ENCODE measurements at places on chromosomes 3 and 15. TPM values are rescaled to one million over a fixed set of nuclear protein-coding genes. Genes with fewer than 3 reads are reported as not detected.

The SERPINI2 gene
- 0.40 TPM for total RNA-seq

GRCh38 chr15:39127151-39127790 lies 453.6 kb upstream of the THBS1 start:
- H3K36me3 ChIP-seq, result no peaks in the 10 kb centered on the region
- DNase-seq, result no peak
- peak overlapping the region; percentile 31 for H3K27ac ChIP-seq
- no peak overlapping the region for H3K4me3 ChIP-seq

- no peaks in the 10 kb centered on the region for H3K36me3 ChIP-seq
- no peaks in the 10 kb centered on the region for H3K4me1 ChIP-seq
- no peaks in the 10 kb centered on the region for H3K27me3 ChIP-seq
- H3K27ac ChIP-seq, result no peak overlapping the region
Observed at GRCh38 chr15:36468746-36469145, 110.7 kb upstream of the CDIN1 start.

GRCh38 chr3:67819447-67819846 lies 165.0 kb upstream of the SUCLG2 start:
- no peaks in the 10 kb centered on the region for H3K36me3 ChIP-seq
- H3K4me3 ChIP-seq, result no peak overlapping the region
- no peak for DNase-seq

DNA sequence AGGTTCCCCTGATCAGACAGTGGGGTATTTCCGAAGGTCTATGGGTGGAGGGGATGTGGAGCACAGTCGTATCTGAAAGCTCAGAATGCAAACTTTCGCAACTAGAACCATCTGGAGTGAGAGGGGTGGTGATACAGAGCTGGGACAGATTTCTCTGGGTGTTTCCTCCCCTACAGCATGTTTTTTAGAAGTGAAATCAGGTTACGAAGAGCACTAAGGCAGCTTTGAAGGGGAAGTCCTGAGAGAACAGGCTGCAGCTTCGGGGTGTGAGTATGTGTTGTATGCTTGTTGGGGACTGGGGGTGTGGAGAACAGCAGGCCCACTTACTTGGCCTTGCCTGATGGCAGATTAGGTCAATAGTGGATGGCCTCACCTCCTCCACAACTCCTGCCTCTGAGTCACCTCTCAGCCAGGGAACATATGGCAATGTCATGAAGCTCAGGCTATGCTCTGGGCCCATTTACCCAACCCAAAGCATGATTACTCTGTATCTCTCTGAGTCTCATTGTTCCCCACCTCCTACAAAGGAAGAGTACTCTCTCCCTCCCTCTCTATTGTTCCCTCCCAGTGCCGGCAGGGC lies 107.2 kb upstream of the RASGRP1 start:
- no peaks in the 10 kb centered on the region for H3K27me3 ChIP-seq
- no peak overlapping the region for H3K27ac ChIP-seq
- H3K4me1 ChIP-seq, result no peaks in the 10 kb centered on the region

- no peaks in the 10 kb centered on the region for H3K36me3 ChIP-seq
- H3K27ac ChIP-seq, result no peak overlapping the region
- no peak for DNase-seq
- no peaks in the 10 kb centered on the region for H3K4me1 ChIP-seq
- no peak overlapping the region for H3K4me3 ChIP-seq
Observed at GRCh38 chr3:111252779-111253178, 181.2 kb downstream of the NECTIN3 start.

DNA sequence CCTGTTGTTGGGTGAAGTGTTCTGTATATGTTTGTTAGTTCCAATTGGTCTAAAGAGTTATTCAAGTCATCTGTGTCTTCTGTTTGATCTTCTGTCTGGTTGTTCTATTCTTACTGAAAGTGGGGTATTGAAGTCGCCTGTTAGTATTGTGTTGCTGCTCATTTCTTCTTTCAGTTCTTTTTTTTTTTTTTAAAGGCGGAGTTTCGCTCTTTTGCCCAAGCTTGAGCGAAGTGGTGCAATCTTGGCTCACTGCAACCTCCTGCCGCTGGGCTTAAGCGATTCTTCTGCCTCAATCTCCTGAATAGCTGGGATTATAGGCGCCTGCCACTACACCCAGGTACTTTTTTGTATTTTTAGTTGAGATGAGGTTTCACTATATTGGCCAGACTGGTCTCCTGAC lies 23.5 kb downstream of the PFN2 start:
- DNase-seq, result no peak
- no peaks in the 10 kb centered on the region for H3K27me3 ChIP-seq
- H3K4me1 ChIP-seq, result no peaks in the 10 kb centered on the region

DNA sequence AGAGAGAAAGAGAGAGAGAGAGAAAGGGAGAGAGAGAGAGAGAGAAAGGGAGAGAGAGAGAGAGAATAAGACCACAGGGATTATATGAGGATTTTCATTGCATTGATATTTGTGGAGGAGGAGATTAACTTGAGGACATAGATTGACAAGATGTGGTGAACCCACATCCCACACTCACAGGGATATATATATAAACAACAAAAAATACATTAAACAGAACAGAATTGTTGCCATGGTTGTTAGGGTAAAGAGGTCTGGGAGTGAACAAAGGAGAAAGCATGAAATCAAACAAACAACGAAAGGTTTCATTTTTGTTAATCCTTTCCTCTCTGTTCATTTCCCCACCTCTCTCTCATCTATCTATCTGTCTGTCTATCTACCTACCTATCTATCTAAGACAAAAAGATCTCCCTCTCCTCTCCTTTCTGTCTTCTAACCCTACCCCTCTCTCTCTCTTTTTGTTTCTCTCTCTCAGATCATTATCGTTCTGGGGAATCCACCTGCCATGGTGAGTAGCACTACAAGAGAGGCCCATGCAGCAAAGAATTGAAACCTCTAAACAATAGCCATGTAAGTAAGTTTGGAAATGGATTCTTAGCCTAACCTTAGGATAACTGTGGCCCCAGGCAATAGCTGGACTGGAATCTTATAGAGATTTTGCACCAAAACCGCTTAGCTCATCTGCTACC lies 280.9 kb downstream of the RAP2B start:
- H3K27ac ChIP-seq, result no peak overlapping the region
- no peak for DNase-seq
- no peaks in the 10 kb centered on the region for H3K36me3 ChIP-seq
- H3K4me3 ChIP-seq, result no peak overlapping the region

DNA sequence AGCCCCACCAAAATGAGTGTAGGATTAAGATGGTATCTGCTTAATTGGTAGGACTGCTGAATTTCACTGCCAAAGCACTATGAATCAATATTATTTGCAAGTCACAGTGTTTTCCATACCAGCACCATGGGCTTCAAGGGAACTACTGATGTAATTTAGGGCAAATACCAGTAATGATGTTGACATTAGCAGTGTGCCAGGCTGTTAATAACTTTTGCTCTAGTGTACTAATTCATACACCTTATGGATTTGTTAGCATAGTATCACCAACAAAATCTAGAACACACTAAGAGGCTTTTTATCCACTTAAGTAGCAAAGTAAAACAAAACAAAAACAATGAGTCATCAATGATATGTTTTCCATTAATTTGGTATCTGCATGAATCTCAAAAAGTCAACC lies 888.2 kb downstream of the CADM2 start:
- no peak overlapping the region for H3K4me3 ChIP-seq
- no peaks in the 10 kb centered on the region for H3K36me3 ChIP-seq
- no peak for DNase-seq
- H3K27me3 ChIP-seq, result no peaks in the 10 kb centered on the region
- H3K27ac ChIP-seq, result no peak overlapping the region

The AADACL2 gene
- total RNA-seq, result not detected

- H3K4me3 ChIP-seq, result no peak overlapping the region
- H3K36me3 ChIP-seq, result no peaks in the 10 kb centered on the region
- peaks cover 5% of the 10 kb centered on the region for H3K4me1 ChIP-seq
- H3K27me3 ChIP-seq, result no peaks in the 10 kb centered on the region
- H3K27ac ChIP-seq, result no peak overlapping the region
Observed at GRCh38 chr15:65767264-65767595, 24.9 kb downstream of the DENND4A start.

DNA sequence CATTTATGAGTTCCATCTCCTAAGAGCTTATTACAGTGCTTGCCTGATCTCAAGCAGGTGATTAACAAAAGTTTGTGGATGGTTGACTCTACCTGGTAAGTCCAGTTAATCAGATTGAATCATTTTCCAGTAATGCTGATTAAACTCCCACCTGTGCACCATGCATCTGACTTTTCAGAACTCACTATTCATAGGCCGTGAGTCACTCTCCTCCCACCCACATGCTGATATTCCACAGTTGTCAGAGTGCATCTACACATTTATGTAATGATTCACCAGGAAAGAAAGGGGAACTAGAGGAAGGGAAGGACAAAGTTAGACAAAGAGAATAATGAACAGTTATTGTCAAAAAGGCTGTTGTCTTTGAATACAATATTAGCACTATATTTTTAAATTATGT lies 106.2 kb upstream of the UBE3A start:
- no peaks in the 10 kb centered on the region for H3K4me1 ChIP-seq
- no peak overlapping the region for H3K27ac ChIP-seq
- H3K27me3 ChIP-seq, result no peaks in the 10 kb centered on the region
- H3K36me3 ChIP-seq, result no peaks in the 10 kb centered on the region

- H3K27me3 ChIP-seq, result no peaks in the 10 kb centered on the region
- no peaks in the 10 kb centered on the region for H3K36me3 ChIP-seq
- DNase-seq, result no peak
- no peak overlapping the region for H3K4me3 ChIP-seq
Observed at GRCh38 chr3:117483839-117484238, 774.3 kb downstream of the TUSC7 start.

The AMOTL2 gene
- total RNA-seq, result 19.9 TPM

- H3K36me3 ChIP-seq, result no peaks in the 10 kb centered on the region
- no peak overlapping the region for H3K27ac ChIP-seq
- no peak overlapping the region for H3K4me3 ChIP-seq
- no peaks in the 10 kb centered on the region for H3K27me3 ChIP-seq
Observed at GRCh38 chr3:197306374-197307086, 8.1 kb upstream of the DLG1 start.

The IQCH gene
- 0.93 TPM for total RNA-seq

GRCh38 chr3:25515171-25515570 lies 87.1 kb downstream of the RARB start:
- H3K27me3 ChIP-seq, result no peaks in the 10 kb centered on the region
- H3K4me1 ChIP-seq, result no peaks in the 10 kb centered on the region
- no peaks in the 10 kb centered on the region for H3K36me3 ChIP-seq

- no peaks in the 10 kb centered on the region for H3K27me3 ChIP-seq
- no peak overlapping the region for H3K4me3 ChIP-seq
- H3K27ac ChIP-seq, result no peak overlapping the region
- no peak for DNase-seq
Observed at GRCh38 chr15:83178869-83179325, 28.7 kb downstream of the HDGFL3 start.

The ACSBG1 gene
- 0.59 TPM for total RNA-seq

DNA sequence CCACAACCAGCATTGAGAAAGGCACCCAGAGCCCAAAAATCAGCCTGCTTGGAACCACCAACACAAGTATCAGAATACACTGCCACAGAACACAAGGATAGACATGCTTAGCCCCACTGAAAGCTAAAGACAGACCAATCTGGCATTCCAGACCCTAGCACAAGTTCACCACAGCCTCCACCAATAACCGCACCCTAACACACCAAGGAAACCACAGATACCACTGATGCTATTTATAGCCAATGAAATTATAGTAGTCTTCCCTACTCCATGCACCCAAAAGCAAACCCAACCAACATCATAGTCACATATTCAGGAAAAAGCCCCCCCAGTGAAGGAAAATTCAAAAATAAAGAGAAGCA lies 83.9 kb upstream of the STT3B start:
- no peaks in the 10 kb centered on the region for H3K27me3 ChIP-seq
- H3K36me3 ChIP-seq, result no peaks in the 10 kb centered on the region
- H3K4me1 ChIP-seq, result no peaks in the 10 kb centered on the region

The TSPAN3 gene
- total RNA-seq, result 594 TPM

DNA sequence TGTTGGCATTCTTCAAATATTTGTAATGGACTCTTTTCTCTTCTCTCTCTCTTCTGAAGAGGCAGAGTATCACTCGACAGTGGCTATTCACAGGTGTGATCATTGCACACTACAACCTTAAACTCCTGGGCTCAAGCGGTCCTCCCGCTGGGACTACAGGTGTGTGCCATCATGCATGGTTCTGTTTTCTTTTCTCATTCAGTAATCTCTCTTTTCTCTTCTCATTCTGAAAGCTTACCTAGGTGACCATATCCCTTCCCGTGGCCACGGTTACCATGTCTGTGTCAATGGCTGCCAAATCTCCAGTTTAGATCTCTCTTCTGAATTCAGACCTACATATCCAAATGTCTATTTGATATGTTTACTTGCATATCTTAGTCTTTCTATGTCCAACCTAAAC lies 96.3 kb downstream of the SOX2 start:
- H3K36me3 ChIP-seq, result no peaks in the 10 kb centered on the region
- DNase-seq, result no peak
- no peak overlapping the region for H3K27ac ChIP-seq
- H3K4me3 ChIP-seq, result no peak overlapping the region

The TRPC1 gene
- 2.2 TPM for total RNA-seq

GRCh38 chr3:76585794-76586392 lies 454.0 kb upstream of the ROBO2 start:
- no peak overlapping the region for H3K27ac ChIP-seq
- no peaks in the 10 kb centered on the region for H3K4me1 ChIP-seq
- no peaks in the 10 kb centered on the region for H3K36me3 ChIP-seq

The SLC2A2 gene
- 0.27 TPM for total RNA-seq

- H3K4me1 ChIP-seq, result no peaks in the 10 kb centered on the region
- H3K4me3 ChIP-seq, result no peak overlapping the region
- no peak for DNase-seq
- H3K27ac ChIP-seq, result no peak overlapping the region
- H3K36me3 ChIP-seq, result no peaks in the 10 kb centered on the region
- no peaks in the 10 kb centered on the region for H3K27me3 ChIP-seq
Observed at GRCh38 chr3:47464588-47464987, 11.2 kb downstream of the SCAP start.

DNA sequence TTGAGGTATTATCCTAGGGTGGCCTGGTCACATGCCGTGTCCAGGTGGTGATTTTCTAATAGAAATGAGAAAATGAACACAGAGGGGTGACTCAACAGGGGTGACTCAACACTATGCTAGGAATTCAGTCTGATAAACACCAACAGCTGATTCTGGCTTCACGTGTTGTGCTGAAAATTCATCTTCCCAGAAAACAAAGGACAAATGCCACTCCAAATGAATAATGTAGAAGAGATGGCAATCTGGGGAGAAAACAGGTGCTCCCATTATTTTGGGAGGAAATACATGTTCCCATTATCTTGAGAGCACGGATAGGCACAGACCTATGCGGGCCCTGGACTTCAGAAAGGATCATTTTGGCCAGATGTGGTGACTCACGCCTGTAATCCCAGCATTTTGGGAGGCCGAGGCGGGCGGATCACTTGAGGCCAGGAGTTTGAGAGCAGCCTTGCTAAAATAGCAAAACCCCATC lies 101.2 kb upstream of the MEX3B start:
- no peaks in the 10 kb centered on the region for H3K27me3 ChIP-seq
- H3K36me3 ChIP-seq, result no peaks in the 10 kb centered on the region

GRCh38 chr3:127457546-127458145 lies 132.9 kb downstream of the TPRA1 start:
- no peak overlapping the region for H3K4me3 ChIP-seq
- H3K36me3 ChIP-seq, result no peaks in the 10 kb centered on the region
- no peak for DNase-seq
- H3K27ac ChIP-seq, result no peak overlapping the region

Data from colonic mucosa (tissue), 4 donors.